SJCRH30 (cell line): ENCODE measurements at places on chromosomes 5 and 9. TPM values are rescaled to one million over a fixed set of nuclear protein-coding genes. Genes with fewer than 3 reads are reported as not detected.

GRCh38 chr9:1200847-1201251, 150.7 kb downstream of the DMRT2 start:
- H3K4me1 ChIP-seq, result no peaks in the 10 kb centered on the region
- no peaks in the 10 kb centered on the region for H3K36me3 ChIP-seq
- DNase-seq, result no peak
- H3K4me3 ChIP-seq, result no peak overlapping the region
- no peak overlapping the region for H3K27ac ChIP-seq
- no peaks in the 10 kb centered on the region for H3K27me3 ChIP-seq

- H3K4me1 ChIP-seq, result peaks cover 11% of the 10 kb centered on the region; the same call in 1 of the 2 replicates
- DNase-seq, result no peak
- no peaks in the 10 kb centered on the region for H3K36me3 ChIP-seq
- H3K4me3 ChIP-seq, result no peak overlapping the region
Measured at GRCh38 chr5:154220625-154221024, 30.1 kb downstream of the GALNT10 start.

GRCh38 chr5:14998491-14998890, 126.9 kb upstream of the ANKH start:
- H3K4me3 ChIP-seq, result no peak overlapping the region
- H3K36me3 ChIP-seq, result no peaks in the 10 kb centered on the region
- DNase-seq, result no peak
- H3K27ac ChIP-seq, result no peak overlapping the region
- no peaks in the 10 kb centered on the region for H3K27me3 ChIP-seq

GRCh38 chr5:113067635-113068344, 91.2 kb downstream of the DCP2 start:
- no peak for DNase-seq
- no peaks in the 10 kb centered on the region for H3K27me3 ChIP-seq
- no peak overlapping the region for H3K27ac ChIP-seq
- H3K36me3 ChIP-seq, result peaks cover 14% of the 10 kb centered on the region
- H3K4me1 ChIP-seq, result peaks cover 16% of the 10 kb centered on the region
- H3K4me3 ChIP-seq, result no peak overlapping the region

KCNIP1 gene
- 0.81 and 1.4 TPM in 2 replicates for total RNA-seq
